ENCODE measurements at places on chromosomes 7 and 10.

GRCh38 chr10:77189075-77189474, 448.5 kb downstream of the KCNMA1 start:
- no peak for ATAC-seq

DNA sequence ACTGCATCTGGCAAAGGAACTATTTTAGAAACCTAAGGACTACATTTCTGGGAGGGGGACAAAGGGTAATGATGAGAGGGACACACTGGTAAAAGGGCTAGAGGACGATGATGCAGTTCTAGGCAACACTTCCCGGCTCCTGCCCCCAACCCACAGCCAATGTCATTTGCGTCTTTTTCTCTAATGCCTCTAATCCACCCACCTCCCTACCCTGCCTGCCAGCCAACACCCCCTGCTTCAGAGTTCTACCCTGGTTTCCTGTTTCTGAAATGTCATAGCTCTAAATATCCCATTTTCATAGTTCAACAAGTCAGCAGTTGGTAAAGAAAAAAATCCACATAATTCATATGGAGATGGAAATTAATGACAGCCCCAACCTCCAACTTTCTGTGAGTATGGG, 79.0 kb downstream of the KIAA1549 start:
- no peak for ATAC-seq

DNA sequence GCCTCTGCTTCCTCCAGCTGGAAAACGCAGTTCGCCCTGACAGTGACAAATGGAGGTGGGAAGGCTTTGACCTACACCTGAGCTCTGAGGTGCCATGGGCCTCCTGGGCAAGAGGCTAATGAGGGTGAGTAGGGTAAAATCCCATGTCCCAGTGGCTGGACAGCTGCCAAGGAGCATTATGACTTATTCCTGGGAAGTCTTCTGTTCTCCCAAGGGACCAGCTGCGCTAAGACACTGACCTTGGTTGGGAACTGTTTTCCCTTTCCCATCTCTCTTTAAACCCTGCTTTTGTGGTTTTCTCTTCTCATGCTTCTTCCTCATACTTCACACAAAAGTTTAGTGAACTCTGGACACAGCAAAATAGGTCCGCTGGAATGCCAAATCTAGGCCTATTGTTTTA, 72.6 kb downstream of the COPG2 start:
- ATAC-seq, result no peak

- ATAC-seq, result no peak
Measured at GRCh38 chr7:6020371-6021286, 10.5 kb upstream of the ANKRD61 start.
